AG04450 (cell line): ENCODE measurements at places on chromosomes 3 and 15. TPM values are rescaled to one million over a fixed set of nuclear protein-coding genes. Genes with fewer than 3 reads are reported as not detected.
A peak's percentile ranks its signal among the peaks of the same experiment; 100 is the strongest.

GRCh38 chr3:152586974-152587373, 248.0 kb upstream of the P2RY1 start:
- no peak for DNase-seq

- DNase-seq, result no peak
Measured at GRCh38 chr3:121496786-121497185, 49.0 kb downstream of the POLQ start.

DNA sequence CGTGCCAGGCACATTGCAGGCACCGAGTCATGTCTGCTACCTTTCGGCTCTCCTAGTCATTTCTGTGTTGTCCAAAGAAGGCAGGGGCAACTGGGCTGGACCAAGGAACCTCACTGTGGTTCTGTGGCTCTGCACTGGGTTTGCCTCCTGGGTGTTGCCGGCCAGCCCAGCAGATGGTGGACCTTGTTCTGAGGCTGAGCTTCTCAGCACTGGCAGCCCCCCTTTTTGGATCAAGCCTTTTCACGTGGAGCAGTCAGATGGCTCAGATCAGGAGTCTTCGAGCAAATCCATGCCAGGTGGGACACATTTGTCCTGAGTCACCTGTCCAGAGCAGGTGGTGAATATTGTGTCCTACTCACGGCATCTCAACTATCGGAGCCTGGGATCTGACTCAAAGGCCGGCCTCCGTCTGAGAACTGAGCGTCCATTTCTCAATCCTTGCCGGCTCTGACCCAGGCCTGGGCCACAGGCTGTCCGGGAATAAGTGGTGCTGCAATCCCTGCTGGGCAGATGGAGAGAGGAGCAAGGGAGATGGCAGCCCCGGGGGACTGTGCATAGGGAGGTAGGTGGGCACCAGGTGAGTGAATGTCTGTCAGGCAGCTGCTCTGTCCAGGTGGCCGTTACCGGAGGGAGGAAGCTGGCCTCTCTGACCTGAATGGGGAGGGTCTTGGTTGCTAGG, at the start of gene IL16:
TSS of gene IL16 (plus strand) at position 304 of the 679 bp plus-strand sequence. CDS start 28,521 bp downstream, outside the sequence.
- DNase-seq, result no peak

Gene PLOD2
- 63.7 and 88.9 TPM in 2 replicates for polyA plus RNA-seq

Gene GREM1
- polyA plus RNA-seq, result 2,326 and 2,858 TPM in 2 replicates

DNA sequence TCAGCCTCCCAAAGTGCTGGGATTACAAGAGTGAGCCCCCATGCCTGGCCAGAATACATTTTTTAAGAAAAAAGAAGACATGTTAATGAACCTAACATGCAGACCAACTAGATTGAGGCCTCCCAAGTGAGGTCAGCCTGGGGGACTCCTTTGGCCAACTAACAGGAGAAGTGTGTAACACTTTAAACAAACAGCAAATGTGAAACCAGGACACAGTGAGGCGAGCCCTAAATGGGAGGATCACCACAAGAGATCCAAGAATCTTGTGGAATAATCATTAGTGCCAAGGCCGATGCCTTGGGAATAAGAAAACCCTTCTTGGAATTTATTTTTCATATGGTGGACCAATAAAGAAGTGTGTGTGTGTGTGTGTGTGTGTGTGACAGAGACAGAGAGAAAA, 73.9 kb downstream of the ATP10A start:
- no peak for DNase-seq

- DNase-seq, result no peak
Measured at GRCh38 chr3:194671511-194671899, 486 bp downstream of the LSG1 start.

- DNase-seq, result no peak
Measured at GRCh38 chr3:25587094-25587493, 77.6 kb downstream of the TOP2B start.

GRCh38 chr3:114128826-114129225, 50.0 kb downstream of the DRD3 start:
- no peak for DNase-seq

- DNase-seq, result no peak
Measured at GRCh38 chr3:16286161-16286560, 21.1 kb downstream of the OXNAD1 start.

GRCh38 chr3:134377896-134378295, 3.6 kb upstream of the AMOTL2 start:
- no peak for DNase-seq

GRCh38 chr15:68654786-68655560, 76.2 kb downstream of the CORO2B start:
- DNase-seq, result no peak

Gene ZNF609
- 28.9 and 31.1 TPM in 2 replicates for polyA plus RNA-seq

Gene NPAP1
- polyA plus RNA-seq, result not detected in 2 replicates

GRCh38 chr15:63503739-63504246, 600 bp upstream of the USP3 start:
- peak; percentile 58 for DNase-seq

GRCh38 chr3:197028728-197029510, 698 bp downstream of the MELTF start:
- DNase-seq, result no peak

DNA sequence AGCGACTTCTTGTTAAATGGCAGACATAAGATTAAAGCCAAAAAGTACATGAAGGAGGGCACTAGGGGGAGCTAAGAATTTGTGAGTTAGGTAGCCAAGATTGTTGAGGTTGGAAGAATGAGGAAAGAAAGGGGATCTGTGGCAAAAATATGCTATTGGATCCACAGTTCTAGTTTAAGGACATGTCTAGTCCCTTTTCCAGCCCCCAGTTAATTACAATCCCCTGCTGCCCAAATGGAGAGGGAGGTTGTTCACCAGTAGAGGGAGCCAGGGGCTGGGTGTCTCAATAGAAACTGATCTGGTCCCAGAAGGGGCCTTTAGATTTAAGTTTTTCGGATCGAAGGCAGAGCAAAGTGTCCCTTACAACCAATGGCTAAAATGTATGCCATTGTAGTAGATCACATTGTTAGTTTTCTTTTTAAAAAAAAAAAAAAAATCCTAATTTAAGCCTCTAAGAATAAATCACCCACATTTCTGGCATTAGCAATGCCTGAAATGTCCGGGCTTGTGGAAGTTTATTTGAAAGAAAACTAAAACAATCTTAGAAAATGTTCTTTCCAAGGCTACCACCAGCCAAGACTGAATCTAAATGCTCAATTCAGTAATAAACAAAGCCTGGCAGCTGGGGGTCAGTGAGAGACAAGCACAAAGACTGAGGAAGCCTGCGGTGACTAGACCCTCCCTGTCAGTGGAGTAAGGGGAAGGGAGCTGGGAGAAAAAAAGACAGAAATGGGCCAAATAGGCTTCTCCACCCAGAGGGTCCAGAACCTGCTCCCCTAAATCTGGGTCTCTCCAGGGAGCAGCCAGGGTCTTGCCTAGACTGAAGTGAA, 7.1 kb downstream of the COL8A1 start:
- no peak for DNase-seq

DNA sequence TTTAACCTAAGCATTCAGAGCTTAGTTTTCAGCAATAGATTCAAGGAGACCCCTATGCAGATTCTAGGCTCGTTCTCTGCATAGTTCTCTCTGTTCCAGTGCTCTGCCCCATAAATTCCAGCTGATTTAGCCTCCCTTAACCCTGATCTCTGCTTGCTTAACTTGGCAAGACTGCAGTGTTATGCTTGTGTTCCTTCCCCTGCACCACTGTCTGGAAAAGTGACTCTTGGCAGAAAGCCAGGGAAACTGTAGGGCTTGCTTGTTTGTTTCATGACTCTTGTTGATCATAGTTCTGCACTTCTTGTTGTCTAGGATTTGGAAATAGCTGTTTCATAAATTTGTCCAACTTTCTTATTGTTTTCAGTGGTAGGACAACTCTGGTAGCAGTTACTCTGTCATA, 40.1 kb downstream of the ANAPC13 start:
- no peak for DNase-seq

DNA sequence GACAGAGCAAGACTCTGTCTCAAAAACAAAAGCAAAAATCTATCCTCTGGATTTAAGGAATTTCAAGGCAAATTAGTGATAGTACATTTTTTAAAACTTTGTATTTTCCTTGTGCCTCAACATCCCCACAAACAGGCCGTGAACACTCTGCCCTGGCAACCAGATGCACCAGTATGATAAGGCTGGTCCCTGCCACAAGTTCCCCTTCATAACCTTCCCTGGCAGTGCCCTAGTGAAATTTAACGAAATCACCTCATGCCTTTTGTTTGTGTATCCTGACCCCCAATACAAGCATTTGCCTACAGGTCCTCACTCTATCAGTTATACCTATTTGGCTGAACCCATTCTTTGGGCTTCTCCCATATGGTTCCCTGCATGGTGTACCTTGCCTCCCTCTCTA, 107.4 kb upstream of the FLNB start:
- no peak for DNase-seq
